Karpas-422 (cell line): ENCODE measurements at places on chromosomes 2 and 18. TPM values are rescaled to one million over a fixed set of nuclear protein-coding genes. Genes with fewer than 3 reads are reported as not detected.

GRCh38 chr2:189581354-189582139 is 961 bp upstream of the SLC40A1 start:
- no peaks in the 10 kb centered on the region for H3K27me3 ChIP-seq
- H3K36me3 ChIP-seq: no peaks in the 10 kb centered on the region
- no peak overlapping the region for H3K27ac ChIP-seq
- DNase-seq: no peak

DNA sequence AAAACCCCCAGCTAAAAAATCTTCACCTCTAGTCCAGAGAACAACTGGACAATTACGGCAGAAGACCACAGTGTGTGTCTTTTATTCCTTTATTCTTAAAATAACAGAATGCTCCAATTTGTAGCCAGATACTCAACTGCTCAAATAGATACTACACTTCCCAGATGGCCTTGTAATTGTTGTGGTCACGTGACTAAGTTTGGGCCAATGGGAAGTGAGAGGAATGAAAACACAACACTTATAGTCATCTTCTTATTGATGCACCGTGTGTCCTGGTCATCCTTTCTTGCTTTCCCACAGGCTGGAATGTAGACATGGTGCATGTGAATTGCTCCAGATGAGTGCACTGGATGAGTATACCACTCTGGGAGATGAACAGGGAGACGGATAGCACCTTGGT is 145.1 kb downstream of the CDC42EP3 start:
- H3K27me3 ChIP-seq: no peaks in the 10 kb centered on the region
- no peak overlapping the region for H3K27ac ChIP-seq
- peak; percentile 52 for DNase-seq
- no peak overlapping the region for H3K4me3 ChIP-seq

GRCh38 chr2:108927936-108928659 is 60.9 kb downstream of the EDAR start:
- no peaks in the 10 kb centered on the region for H3K27me3 ChIP-seq
- H3K36me3 ChIP-seq: no peaks in the 10 kb centered on the region
- H3K27ac ChIP-seq: no peak overlapping the region

DNA sequence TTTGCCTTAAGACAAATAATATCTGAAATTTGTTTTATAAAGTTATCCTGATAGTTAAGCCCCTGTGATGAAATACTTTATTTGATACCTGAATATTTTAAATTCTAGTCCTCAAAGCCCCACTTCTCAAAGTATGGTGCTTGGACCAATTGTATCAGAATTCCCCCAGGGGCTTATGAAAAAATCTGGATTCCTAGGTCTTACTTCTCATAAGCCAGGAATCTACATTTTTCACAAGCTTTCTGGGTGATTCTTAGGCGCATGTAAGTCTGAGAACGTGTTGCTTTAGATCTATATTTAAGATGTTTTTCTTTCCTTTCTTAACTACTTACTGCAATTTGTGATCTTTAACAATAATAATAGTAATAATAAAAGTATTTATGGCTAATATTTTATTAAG is 53.1 kb downstream of the MYO1B start:
- 0 out of 2 replicates have a peak, but pooled peaks cover 4% of the 10 kb centered on the region for H3K27me3 ChIP-seq
- no peak overlapping the region for H3K4me3 ChIP-seq
- H3K36me3 ChIP-seq: no peaks in the 10 kb centered on the region
- DNase-seq: no peak

GRCh38 chr2:223418131-223418530 is 184.0 kb downstream of the SCG2 start:
- H3K27me3 ChIP-seq: no peaks in the 10 kb centered on the region
- DNase-seq: no peak
- H3K27ac ChIP-seq: no peak overlapping the region

GRCh38 chr18:76620321-76621170 is 125.5 kb upstream of the ZNF516 start:
- H3K27me3 ChIP-seq: no peaks in the 10 kb centered on the region
- no peaks in the 10 kb centered on the region for H3K4me1 ChIP-seq
- DNase-seq: peak; percentile 71
- H3K27ac ChIP-seq: no peak overlapping the region

The TMEM178A gene
- not detected in 2 replicates for total RNA-seq

The EPB41L3 gene
- not detected in 2 replicates for total RNA-seq

- no peak overlapping the region for H3K4me3 ChIP-seq
- H3K4me1 ChIP-seq: no peaks in the 10 kb centered on the region
- no peaks in the 10 kb centered on the region for H3K36me3 ChIP-seq
- H3K27me3 ChIP-seq: no peaks in the 10 kb centered on the region
These were observed 1690.4 kb upstream of the SLC39A10 start for GRCh38 chr2:193966590-193966989.

GRCh38 chr2:137302957-137303356 is 537.6 kb downstream of the THSD7B start:
- H3K4me3 ChIP-seq: no peak overlapping the region
- no peak for DNase-seq
- no peak overlapping the region for H3K27ac ChIP-seq

The STAM2 gene
- 18.8 and 31.0 TPM in 2 replicates for total RNA-seq

The OBSL1 gene
- total RNA-seq: not detected in 2 replicates
